NCI-H2029 treated with DMSO at 0.1 percent for 48 hours (cell line): ENCODE measurements at places on chromosomes 16 and 17.

DNA sequence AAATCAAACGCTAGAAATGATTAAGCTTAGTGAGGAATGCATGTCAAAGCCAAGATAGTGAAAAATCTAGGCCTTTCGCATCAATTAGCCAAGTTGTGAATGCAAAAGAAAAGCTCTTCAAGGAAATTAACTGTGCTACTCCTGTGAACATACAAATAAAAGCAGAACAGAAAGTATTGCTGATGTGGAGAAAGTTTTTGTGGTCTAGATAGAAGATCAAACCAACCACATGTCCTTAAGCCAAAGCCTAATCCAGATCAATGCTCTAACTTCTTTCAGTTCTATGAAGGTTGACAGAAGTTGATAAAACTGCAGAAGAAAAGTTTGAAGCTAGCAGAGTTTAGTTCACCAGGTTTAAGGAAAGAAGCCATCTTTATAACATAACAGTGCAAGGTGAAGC, 1044.6 kb downstream of the CDH11 start:
- no peak for DNase-seq

GRCh38 chr17:77893144-77894044, 65.1 kb upstream of the TNRC6C start:
- DNase-seq = no peak

DNA sequence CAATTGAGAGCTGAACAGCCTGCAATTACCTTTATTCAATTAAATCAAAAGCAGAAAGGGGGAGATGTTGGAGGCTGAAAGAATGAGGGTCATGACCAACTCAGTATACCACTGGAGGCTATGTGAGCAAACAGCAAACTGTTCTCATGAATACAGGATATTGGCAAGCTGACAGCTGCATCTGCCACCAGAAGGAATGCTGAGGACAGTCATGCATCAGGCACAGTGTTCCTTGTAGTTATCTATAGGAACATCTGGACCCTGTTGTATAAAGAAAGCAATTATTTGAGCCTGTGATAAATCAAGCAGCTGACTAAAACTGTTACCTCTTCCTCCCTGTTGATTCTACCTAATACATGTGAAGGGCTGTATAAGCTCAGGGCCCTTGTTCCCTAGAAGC, 2064.6 kb downstream of the TP53TG3F start:
- peak; percentile 4 for DNase-seq

- no peak for DNase-seq
Observed at GRCh38 chr17:52178012-52178411, 19.5 kb upstream of the CA10 start.

GRCh38 chr17:82117139-82118090, 19.4 kb upstream of the FASN start:
- DNase-seq = no peak

DNA sequence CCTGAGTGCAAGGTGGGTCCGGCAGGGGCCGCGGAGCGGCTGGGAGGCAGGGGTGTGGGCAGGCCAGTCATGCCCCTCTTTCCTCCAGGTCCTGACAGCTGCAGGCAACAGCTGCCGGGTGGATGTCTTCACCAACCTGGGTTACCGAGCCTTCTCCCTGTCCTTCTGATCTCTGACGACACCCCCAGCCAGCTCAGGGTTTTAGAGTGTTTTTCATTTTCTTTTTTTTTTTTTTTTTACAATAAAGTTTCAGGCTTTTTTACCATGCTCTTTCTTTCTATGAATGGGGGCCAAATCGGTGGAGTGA, 3.6 kb downstream of the THOC6 start:
- DNase-seq = no peak

DNA sequence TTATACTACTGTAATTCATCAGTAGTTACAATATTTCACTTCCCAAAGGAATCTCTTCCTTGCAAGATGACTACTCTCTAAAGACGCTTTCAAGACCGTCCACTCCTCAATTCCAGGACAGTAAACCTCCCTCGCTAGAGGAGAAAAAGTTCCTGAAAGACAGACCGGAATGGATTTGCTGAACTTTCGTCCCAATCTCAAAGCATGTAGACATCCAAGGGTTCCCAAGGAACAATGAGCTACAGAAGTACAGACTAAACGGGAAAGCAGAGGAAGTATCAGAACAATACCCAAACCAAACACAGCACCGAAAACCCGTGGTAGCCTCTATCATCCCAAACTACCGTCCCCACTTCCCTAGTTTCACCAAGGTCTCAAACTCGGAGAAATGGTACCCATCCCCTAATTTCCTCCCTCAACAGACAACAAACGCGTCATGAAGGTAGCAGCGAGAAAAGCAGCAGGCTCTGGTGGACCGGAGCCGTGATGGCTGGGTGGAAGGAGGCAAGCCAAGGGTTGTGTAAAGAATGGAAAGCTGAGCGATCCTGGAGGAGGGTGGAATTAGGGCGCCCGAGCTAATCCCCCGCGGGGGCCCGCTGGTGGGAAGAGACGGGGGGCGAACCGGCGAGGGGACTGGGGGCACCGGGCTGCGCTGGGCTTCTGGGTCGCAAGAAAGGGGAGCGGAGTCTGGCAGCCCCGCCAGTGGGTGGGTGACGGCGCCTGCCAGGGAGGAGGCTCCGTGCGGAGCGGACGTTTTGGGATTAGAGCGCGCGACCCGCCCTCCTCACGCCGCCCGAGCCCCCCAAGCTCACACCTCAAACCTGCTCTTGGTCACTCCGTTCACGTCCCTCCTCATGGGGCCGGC, 647 bp downstream of the FBXL20 start:
- DNase-seq = no peak

DNA sequence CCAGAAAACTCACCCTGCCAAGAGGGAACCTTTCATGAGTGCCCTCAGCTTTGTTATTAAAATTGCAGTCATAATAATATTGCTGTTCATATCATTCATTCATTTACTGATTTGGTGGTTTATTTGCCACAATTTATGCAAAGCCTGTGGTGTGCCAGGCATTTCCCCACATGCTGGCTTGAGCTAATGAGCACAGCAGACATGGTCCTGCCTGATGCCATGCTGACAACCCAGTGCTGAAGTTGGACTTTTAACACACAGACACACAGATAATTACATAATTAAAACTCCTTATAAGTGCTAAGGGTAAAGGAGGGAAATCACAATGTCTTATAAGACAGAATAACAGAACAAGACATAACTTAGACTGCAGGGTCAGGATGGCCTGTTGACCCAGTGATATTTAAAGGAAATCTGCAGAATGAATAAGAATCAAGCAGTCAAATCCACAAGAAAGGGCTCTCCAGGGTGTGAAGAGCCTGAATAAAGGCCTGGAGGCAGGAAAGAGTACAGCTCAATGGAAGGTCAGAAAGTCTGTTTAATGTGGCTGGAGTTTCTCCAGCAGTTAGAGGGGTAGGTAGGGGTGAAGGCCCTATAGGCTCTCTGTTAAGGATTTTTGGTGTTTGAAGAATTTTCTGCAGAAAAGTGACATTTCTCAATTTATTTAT, 196.9 kb upstream of the CDH11 start:
- no peak for DNase-seq

GRCh38 chr16:23549938-23550337, 7.2 kb downstream of the EARS2 start:
- no peak for DNase-seq

- DNase-seq = no peak
Observed at GRCh38 chr17:41539071-41539492, 11.0 kb upstream of the KRT19 start.

DNA sequence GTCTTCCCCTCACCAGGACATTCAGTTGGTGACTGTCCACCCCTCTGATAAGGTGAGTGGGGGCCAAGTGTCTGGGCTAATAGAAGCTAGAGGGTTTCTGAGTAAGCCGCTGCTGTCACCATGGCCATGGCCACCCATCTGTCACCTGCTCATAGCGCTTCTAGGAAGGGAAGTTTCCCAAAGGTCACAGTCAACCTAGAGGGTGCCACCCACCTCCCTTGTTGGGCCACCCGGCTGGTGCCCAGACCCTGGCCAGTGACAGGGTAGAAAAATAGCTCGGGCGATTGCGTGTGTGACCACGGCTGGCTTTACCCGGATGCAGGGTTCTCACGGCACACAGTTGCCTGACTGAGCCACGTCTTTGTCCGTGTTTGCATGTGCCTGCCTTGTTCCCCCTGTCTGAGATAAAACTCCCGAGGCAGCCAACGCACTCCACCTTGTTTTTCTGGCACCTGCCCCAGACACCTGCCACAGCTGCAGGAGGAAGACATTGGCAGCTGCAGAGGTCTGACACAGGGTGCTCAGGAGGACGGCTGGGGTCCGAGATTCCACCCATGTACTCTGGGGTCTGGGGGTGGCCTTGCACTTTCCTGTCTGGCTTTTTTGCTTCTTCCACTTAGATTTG, 809 bp downstream of the PIRT start:
- DNase-seq = peak; percentile 2

GRCh38 chr17:80766290-80766855, 221.7 kb downstream of the RPTOR start:
- no peak for DNase-seq

GRCh38 chr17:67245073-67245693, at the start of gene HELZ:
Gene HELZ, minus strand, starts transcription at chr17:67245196. Its CDS starts 26,392 bp downstream, at chr17:67218804.
- DNase-seq = peak; percentile 64

DNA sequence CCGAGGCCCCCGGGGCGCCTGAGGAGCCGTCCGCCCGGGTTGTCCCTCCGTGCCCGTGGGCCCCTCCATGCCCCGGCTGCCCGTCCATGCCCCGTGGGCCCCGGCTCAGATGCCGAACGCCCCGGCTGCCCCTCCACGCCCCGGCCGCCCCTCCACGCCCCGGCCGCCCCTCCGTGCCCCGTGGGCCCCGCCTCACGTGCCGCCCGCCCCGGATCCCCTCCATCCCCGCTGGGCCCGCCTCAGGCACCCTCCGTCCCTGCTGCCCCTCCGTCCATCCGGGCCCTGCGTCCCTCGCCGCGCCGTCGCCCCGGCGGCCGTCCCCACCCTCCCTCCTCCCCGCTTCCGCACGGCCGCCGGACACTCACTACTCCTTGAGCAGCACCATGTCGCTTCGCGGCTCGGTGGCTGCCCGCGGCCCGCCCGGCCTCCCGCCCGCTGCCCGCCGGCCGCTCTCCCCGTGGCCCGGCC, 382 bp downstream of the PITPNA start:
- DNase-seq = no peak

GRCh38 chr17:38415250-38416194, 12.7 kb upstream of the ARHGAP23 start:
- peak; percentile 81 for DNase-seq

DNA sequence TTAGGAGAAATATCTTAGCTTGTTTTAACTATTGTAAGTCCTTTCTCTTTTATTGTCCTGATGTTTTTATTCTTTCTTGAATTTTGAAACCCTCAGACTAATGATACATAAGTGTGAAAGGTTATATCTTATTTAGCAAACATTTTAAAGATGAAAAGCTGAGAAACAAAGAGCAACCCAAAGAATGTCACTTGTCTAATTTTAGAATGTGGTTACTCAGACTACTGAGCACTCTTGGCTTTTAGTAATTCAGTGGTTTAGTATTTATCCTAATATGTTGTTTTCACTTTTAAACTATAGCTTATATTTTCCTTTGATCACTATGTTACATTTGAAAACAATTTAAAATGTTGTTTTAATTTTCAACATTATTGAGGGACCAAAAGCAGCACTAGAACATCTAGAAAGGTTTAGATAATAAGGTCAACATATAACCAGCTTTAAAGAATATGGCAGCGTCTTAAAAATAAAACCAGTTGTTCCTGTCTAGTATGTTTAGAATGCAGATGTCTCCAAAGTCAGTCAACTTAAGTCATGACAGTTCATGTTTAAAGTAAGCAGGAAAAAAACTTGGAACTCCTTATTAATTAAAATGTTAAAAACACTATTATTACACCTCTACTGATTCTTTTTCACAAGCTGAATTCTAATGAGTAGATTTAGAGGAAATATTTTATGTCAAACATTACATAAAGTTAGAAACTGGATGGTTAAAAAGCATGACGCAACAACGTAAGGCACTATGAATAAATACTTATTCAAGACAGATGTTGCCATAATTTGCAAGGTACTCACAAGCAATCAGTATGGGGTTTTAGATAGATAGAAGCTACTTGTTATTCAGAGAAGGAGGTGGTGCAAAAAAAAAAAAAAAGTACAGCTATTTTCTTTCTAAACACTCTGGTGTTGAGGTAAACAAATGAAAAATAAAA, 2.4 kb downstream of the MBTD1 start:
- no peak for DNase-seq

GRCh38 chr17:78121801-78122215, 6.7 kb downstream of the TMC6 start:
- no peak for DNase-seq

DNA sequence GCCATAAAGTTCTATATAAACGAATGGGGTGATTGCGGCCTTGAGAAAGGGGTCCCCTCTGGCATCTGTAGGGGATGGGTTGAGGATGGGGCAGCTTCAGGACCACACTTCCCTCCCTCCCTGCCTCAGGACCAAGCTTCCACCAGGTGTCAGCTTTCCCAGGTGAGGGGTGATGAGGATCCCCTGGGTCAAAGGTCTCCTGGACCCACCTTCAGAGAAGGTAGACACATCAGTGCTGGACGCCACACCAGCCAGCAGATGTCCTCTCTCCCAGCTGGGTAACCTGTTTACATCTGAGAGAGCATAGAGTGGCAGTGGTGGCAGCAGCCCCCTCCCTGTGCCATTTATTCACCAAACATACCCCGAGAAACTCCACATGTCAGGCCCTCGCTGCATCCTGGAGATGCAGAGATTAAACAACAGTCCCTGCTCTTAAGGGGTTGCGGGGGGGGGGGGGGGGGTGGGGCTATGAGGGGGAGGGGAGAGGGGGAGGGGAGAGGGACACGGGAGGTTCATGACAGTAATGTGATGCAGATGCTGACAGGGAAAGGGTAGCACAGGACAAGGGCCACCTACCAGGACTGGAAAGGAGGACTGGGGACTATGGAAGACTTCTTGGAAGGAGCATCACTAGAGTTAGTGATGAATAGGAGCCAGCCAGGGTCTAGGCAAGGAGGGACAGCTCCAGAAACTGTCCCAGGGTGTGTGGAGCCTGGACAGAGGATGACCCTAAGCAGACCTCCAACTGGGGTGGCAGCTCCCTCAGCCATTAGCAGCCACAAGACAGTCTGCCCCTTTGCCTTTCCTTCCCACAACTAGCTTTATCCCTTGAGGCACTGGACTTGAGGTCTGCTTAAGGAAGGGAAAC, 5.0 kb downstream of the PROCA1 start:
- no peak for DNase-seq

GRCh38 chr16:89720813-89721545, at the start of the genes VPS9D1 and ZNF276:
Gene VPS9D1, minus strand, starts transcription at chr16:89720898. Its CDS starts 37 bp downstream, at chr16:89720861.
Gene ZNF276, plus strand, starts transcription at chr16:89721537. Its CDS starts 104 bp downstream, at chr16:89721641.
- no peak for DNase-seq

- no peak for DNase-seq
Observed at GRCh38 chr17:9893411-9894012, 11.6 kb downstream of the RCVRN start.

- DNase-seq = no peak
Observed at GRCh38 chr16:27642756-27643155, 92.8 kb downstream of the KATNIP start.

- DNase-seq = no peak
Observed at GRCh38 chr17:50452630-50453300, 15.9 kb downstream of the CHAD start.

GRCh38 chr17:1005361-1005946, 8.5 kb downstream of the TIMM22 start:
- DNase-seq = peak; percentile 32
